COR-L47 (cell line): ENCODE measurements at places on chromosomes 3 and 15.
A peak's percentile ranks its signal among the peaks of the same experiment; 100 is the strongest.

- no peak for DNase-seq
These were observed 10.3 kb upstream of the LRRC34 start for GRCh38 chr3:169822983-169823382.

DNA sequence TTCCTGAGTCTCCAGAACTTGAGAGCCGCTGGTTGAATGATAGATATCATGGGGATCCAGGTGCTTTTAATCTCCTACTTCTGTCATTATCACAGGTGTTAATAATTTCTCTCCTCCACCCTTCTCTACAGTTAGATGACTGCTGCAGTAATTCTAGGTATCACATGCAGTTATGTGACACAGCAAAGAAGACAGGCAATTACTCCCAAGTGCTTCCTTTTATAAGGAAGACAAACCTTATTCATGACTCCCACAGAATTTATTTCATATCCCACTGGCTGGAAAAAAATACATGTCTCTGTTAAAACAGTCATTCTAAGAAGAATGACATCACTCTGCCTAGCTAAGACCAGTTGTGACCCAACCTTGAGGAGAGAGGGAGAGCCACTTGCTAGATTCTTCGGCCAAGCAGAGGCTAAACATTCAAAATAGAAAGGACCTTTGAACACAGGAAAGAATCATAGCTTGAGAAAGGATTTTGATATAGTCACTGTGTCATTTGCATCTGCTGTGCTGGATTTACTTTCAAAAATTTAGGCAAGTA is 500.6 kb downstream of the SI start:
- DNase-seq = no peak

GRCh38 chr15:48577469-48577868 is 68.0 kb downstream of the FBN1 start:
- DNase-seq = no peak

DNA sequence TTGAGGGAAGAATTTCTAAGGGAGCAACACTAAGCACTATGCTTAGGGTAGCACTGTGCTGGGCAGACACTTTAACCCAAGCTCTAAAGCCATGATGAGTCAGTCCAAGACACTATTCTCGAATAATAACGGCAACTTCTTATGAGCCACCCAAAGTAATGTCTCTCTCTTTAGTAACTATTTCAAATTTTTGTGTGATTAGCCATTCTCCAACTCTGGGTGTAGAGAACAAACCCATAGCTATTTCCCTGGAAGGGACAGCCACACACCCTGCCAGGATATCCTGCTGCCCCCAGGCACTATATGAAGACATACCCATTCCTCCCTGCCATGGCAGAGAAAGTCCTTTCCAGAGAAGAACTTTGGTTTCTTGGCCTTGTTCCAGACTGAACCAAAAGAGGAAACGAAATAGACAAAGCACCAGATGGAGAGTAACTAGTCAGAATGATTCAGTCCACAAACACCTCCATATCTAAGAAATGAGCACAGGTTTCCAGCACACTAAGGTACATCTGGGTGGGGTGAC is 384.9 kb upstream of the THBS1 start:
- no peak for DNase-seq

- DNase-seq = peak; percentile 81
These were observed at the start of gene CCDC9B for GRCh38 chr15:40340740-40341400. TSS of gene CCDC9B (minus strand) at chr15:40340939. CDS start at chr15:40340819, 120 bp downstream.

GRCh38 chr3:111538681-111539083 is 3.3 kb upstream of the CD96 start:
- no peak for DNase-seq
